ENCODE measurements at places on chromosomes 5 and 9.
A peak's percentile ranks its signal among the peaks of the same experiment; 100 is the strongest.

DNA sequence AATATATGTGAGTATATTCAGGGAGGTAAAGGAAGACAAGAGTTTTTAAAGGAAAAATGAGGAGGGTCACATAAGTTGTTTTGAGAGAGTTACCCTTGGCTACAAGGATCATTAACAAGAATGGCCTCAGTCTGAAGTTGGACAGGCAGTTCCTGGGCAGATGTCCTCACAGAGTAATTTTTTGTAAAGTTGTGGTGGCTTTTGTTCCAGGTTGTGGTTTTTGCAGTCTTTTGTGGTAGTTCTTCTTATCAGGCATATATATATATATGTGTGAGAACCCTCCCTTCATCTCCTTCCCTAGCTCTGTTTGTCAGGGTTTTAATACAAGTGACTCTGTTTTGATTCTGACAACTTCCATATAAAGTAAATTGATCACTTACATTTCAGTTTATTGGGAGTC is 60.0 kb downstream of the CSNK1G3 start:
- H3K27ac ChIP-seq = no peak overlapping the region
- no peaks in the 10 kb centered on the region for H3K36me3 ChIP-seq
- no peaks in the 10 kb centered on the region for H3K4me1 ChIP-seq
- H3K4me3 ChIP-seq = no peak overlapping the region

GRCh38 chr5:132299917-132300316 is 5.7 kb downstream of the SLC22A4 start:
- DNase-seq = no peak
- H3K27me3 ChIP-seq = peaks cover 15% of the 10 kb centered on the region
- H3K36me3 ChIP-seq = no peaks in the 10 kb centered on the region
- H3K27ac ChIP-seq = no peak overlapping the region
- H3K4me3 ChIP-seq = no peak overlapping the region
- peaks cover 2% of the 10 kb centered on the region for H3K4me1 ChIP-seq

GRCh38 chr5:159440235-159440634 is 109.9 kb upstream of the IL12B start:
- H3K36me3 ChIP-seq = no peaks in the 10 kb centered on the region
- H3K4me1 ChIP-seq = no peaks in the 10 kb centered on the region
- no peaks in the 10 kb centered on the region for H3K27me3 ChIP-seq
- H3K4me3 ChIP-seq = no peak overlapping the region

- no peak overlapping the region for H3K27ac ChIP-seq
- no peaks in the 10 kb centered on the region for H3K36me3 ChIP-seq
- no peaks in the 10 kb centered on the region for H3K27me3 ChIP-seq
- DNase-seq = no peak
- H3K4me1 ChIP-seq = peaks cover 2% of the 10 kb centered on the region
Observed at GRCh38 chr5:129377504-129377903, 82.6 kb upstream of the ADAMTS19 start.

- no peak for DNase-seq
- H3K4me1 ChIP-seq = no peaks in the 10 kb centered on the region
- H3K27ac ChIP-seq = no peak overlapping the region
- H3K4me3 ChIP-seq = no peak overlapping the region
- no peaks in the 10 kb centered on the region for H3K27me3 ChIP-seq
- no peaks in the 10 kb centered on the region for H3K36me3 ChIP-seq
Observed at GRCh38 chr5:169431386-169431785, 130.4 kb upstream of the SLIT3 start.

DNA sequence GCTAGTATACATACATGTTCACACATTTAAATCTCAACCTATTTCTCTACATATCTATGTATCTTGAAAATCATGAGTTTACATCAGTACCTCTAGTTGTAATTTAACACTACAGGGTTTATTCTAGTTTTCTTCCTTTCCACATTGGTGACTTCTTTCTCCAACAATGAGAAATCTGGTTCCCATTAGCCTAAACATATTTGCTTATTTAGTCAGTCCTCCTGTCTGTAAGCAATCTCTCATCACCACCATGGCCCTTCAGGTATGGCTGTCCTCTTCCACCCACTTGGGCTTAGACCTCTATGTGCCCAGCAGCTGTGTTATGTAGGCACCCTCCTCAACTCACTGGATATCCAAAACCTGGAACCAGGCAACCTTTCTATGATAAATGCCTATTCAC is 8.0 kb upstream of the SPATA31D1 start:
- no peak overlapping the region for H3K4me3 ChIP-seq
- no peak overlapping the region for H3K27ac ChIP-seq
- H3K27me3 ChIP-seq = no peaks in the 10 kb centered on the region
- H3K36me3 ChIP-seq = no peaks in the 10 kb centered on the region

DNA sequence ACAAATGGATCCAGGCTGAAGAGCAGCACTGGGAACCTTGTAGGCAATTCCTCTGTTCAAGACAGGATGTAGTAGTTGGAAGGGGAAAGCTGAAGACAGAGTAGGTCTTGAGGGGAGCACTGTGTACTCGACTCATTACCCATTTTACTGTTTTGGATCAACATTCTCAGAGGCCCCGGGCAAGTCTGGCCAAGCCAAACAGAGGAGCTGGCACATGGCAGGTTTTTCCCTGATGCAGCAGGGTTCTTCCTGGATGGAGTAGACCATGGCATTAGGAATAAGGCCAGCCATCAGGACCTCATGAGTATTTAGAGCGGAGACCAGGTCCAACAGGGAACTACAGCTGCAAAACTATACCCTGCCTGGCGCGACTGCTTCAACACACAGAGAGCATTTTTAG is 4.4 kb downstream of the SVEP1 start:
- peaks cover 11% of the 10 kb centered on the region for H3K27me3 ChIP-seq
- H3K36me3 ChIP-seq = no peaks in the 10 kb centered on the region
- no peak for DNase-seq
- no peak overlapping the region for H3K4me3 ChIP-seq
- peaks cover 3% of the 10 kb centered on the region for H3K4me1 ChIP-seq
- H3K27ac ChIP-seq = no peak overlapping the region

DNA sequence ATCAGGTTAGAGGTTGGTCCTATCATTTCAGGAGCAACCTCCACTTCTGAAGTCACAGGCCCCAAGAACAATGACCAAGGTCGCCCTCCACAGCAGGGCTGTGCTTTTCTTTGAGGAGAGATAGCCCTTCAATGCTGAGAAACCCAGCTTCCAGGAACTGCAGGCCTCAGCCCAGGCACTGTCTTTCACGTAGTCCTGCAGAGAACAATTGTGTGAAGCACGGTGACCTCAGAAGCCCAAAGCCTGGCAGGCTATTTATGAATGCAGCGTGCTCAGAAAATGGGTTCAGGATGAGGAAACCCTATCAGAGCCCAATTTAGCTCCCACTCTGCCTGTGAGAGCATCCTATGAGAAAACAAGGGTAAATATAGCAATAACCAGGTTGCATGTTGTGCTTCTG is 388.3 kb downstream of the PLK2 start:
- no peaks in the 10 kb centered on the region for H3K36me3 ChIP-seq
- peaks cover 7% of the 10 kb centered on the region for H3K4me1 ChIP-seq
- no peaks in the 10 kb centered on the region for H3K27me3 ChIP-seq
- peak; percentile 29 for DNase-seq
- no peak overlapping the region for H3K4me3 ChIP-seq
- H3K27ac ChIP-seq = no peak overlapping the region

DNA sequence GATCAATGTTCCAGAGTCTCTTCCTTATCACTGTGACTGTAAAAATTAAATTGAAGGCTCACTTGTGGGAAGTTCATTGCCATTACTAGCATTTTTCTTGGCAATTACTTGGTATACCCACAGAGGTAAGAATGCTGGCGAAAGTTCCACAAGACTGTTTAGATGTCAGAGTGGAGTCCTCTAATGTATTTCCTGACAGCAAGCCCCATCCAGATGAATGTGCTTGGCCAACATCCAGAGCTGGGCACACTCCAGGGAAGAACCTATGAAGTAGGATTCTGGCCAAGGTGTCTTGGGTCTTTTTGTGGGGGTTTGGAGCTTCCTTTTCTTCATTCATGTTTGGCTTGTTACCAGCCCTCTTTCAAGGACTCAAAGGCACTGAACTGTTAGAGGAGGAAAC is 473.6 kb downstream of the DMAC1 start:
- H3K27ac ChIP-seq = no peak overlapping the region
- H3K27me3 ChIP-seq = no peaks in the 10 kb centered on the region
- no peaks in the 10 kb centered on the region for H3K4me1 ChIP-seq
- H3K36me3 ChIP-seq = no peaks in the 10 kb centered on the region

GRCh38 chr9:27352457-27353165 is 55.7 kb upstream of the EQTN start:
- no peak overlapping the region for H3K27ac ChIP-seq
- peaks cover 21% of the 10 kb centered on the region for H3K4me1 ChIP-seq
- H3K36me3 ChIP-seq = no peaks in the 10 kb centered on the region
- H3K4me3 ChIP-seq = no peak overlapping the region

- H3K27me3 ChIP-seq = no peaks in the 10 kb centered on the region
- no peak for DNase-seq
- H3K27ac ChIP-seq = no peak overlapping the region
Observed at GRCh38 chr5:52673495-52673894, 114.2 kb upstream of the ITGA1 start.

- peaks cover 4% of the 10 kb centered on the region for H3K4me1 ChIP-seq
- no peak overlapping the region for H3K27ac ChIP-seq
- H3K27me3 ChIP-seq = peaks cover 61% of the 10 kb centered on the region
- H3K4me3 ChIP-seq = no peak overlapping the region
- no peak for DNase-seq
- no peaks in the 10 kb centered on the region for H3K36me3 ChIP-seq
Observed at GRCh38 chr5:135186662-135187522, 152.9 kb upstream of the PITX1 start.

GRCh38 chr5:144004146-144004545 is 166.3 kb downstream of the YIPF5 start:
- H3K36me3 ChIP-seq = no peaks in the 10 kb centered on the region
- no peak overlapping the region for H3K4me3 ChIP-seq
- H3K27ac ChIP-seq = no peak overlapping the region
- no peaks in the 10 kb centered on the region for H3K27me3 ChIP-seq
- no peak for DNase-seq

GRCh38 chr9:15572200-15572770 is 19.4 kb downstream of the CCDC171 start:
- no peaks in the 10 kb centered on the region for H3K36me3 ChIP-seq
- no peaks in the 10 kb centered on the region for H3K4me1 ChIP-seq
- DNase-seq = no peak
- no peak overlapping the region for H3K27ac ChIP-seq
- no peak overlapping the region for H3K4me3 ChIP-seq

DNA sequence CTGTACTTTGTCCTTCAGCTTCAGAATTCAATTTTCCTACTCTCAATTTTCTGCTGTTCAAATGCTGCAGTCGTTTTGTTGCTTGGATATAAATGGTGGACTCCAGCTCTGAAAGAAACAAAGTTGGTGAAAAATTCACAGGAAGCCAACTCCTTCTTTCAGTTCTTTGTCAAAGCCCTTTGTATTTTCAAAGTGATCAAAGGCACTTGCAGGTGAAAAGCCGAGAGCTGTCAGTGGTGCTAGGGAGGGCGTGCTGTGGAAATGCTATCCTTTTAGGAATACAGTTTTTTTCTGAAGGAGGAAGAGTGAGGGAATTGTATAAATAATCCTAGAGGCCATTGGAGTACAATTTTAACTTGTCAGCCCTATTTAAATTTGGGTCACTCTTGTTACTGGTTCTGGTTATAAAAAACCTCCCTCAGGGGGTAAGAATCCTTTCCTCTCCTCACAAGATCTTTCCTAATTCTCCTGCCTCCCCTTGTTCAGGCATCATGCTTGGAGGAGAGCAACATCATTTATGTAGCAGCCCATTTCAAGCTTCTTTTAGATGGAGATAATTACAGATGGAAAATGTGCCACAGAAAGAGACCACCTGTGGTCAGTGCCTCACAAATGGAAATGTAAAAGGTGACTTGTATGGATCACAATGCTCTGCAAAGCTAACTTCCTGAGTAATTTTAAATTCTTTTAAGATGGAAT is 62.5 kb upstream of the GHR start:
- no peak overlapping the region for H3K27ac ChIP-seq
- DNase-seq = no peak
- H3K27me3 ChIP-seq = no peaks in the 10 kb centered on the region
- no peaks in the 10 kb centered on the region for H3K36me3 ChIP-seq
- H3K4me3 ChIP-seq = no peak overlapping the region

DNA sequence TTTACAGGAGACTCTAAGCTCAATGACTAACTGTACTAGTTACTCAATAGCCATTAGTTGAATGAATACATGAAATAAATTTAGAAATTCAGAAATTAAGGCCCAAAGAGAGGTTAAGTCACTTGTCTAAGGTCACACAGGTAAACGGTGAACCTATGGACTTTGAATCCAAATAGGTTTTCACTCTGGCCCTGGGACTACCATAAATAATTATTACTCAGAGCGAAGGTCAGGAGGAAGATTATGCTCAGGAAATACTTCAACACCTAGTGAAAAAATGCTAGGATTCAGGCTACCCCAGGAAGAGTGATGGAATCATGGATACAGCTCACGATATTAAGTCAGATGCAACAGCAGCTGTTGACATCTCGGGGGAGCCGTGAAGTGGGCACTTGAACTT is 417.4 kb downstream of the GABRG2 start:
- H3K36me3 ChIP-seq = no peaks in the 10 kb centered on the region
- H3K27me3 ChIP-seq = no peaks in the 10 kb centered on the region
- H3K27ac ChIP-seq = no peak overlapping the region
- DNase-seq = no peak
- no peak overlapping the region for H3K4me3 ChIP-seq
- H3K4me1 ChIP-seq = no peaks in the 10 kb centered on the region

DNA sequence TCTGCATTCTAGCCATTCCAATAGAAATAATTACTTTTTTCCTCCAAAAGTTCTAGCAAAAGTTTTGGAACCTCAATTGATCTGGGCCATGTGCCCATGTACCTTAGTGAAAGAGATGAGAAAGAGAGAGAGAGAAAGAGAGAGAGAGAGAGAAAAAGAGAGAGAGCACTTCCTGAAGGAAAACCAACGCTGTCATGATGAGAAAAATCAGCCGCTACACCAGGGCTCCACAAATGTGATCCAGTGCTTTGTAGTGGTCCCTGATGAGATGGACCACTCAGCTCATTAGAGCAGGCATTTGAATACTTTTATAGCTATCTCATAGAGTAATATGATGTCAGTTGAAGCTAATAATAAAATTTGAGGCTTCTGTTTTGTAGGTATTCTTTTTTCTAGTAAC is 7.7 kb upstream of the GAS1 start:
- H3K27me3 ChIP-seq = peaks cover 5% of the 10 kb centered on the region
- no peaks in the 10 kb centered on the region for H3K36me3 ChIP-seq
- H3K4me3 ChIP-seq = no peak overlapping the region
- no peak for DNase-seq
- no peak overlapping the region for H3K27ac ChIP-seq

- no peak overlapping the region for H3K4me3 ChIP-seq
- no peaks in the 10 kb centered on the region for H3K27me3 ChIP-seq
- no peaks in the 10 kb centered on the region for H3K36me3 ChIP-seq
- DNase-seq = no peak
- H3K4me1 ChIP-seq = no peaks in the 10 kb centered on the region
Observed at GRCh38 chr9:22054076-22054475, 45.0 kb upstream of the CDKN2B start.
